Common myeloid progenitor, CD34-positive (primary cell): ENCODE measurements at places on chromosomes 4 and X.

DNA sequence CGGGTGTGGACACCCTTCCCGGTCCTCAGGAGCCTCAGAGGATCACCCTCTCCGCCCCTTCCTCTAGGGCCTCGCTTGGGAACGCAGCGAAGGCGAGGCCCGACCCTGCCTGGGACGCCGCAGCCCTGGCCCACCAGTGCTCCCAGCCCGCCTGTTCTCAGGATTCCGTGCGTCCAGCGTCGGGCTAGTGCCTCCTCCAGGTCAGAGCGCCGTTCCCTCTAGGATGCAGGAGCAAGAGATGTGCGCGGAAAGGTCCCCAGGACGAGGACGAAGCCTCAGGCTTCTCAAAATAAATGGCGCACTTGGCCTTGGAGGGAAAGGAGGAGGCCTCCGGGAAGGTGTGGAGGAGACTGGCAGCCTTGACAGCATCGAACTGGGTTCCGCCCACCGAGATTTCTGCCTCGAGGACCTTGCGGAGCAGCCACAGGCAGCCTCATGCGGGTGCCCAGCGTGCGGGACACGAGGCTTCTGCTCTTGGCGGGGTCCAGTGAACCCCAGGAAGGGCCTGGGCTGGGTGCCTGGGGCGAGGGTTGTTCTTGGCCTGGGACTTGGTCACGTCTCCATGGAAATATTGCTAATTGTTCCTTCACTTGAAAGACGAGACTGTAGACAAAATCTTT is 35.1 kb downstream of the PITX2 start:
- no peak for DNase-seq

GRCh38 chr4:47478804-47479203 is 6.3 kb upstream of the ATP10D start:
- DNase-seq: no peak

GRCh38 chr4:55346851-55347255 is 811 bp downstream of the SRD5A3 start:
- no peak for DNase-seq

GRCh38 chr4:4655901-4656300 is 114.1 kb upstream of the STX18 start:
- no peak for DNase-seq
